ENCODE measurements at places on chromosomes 12 and 14.

DNA sequence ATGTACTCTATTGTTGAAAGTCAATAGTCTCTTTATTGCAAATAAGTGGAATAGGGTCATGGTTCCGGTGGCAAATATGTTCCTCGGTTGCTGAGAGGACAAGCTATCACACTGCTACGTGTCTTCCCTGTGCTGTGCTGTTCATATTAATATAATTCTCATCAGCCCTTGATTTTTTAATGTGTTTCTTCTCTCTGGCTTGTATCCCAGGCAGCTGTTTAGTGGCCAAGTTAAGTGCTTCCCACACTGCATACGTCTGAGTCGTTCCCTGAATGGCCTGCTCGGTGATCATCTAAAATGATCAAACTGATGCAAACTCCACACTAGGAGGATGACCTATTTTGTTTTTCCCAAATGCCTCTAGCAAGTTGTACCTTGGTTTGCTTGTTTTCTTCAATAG is 186.4 kb downstream of the ANO6 start:
- peak; percentile 70 for DNase-seq

GRCh38 chr12:54294953-54295566 is 5.8 kb downstream of the NFE2 start:
- no peak for DNase-seq

GRCh38 chr12:32265951-32266350 is 133.4 kb upstream of the FGD4 start:
- DNase-seq: no peak

- no peak for DNase-seq
Measured at GRCh38 chr12:114397978-114398881, 7.7 kb downstream of the TBX5 start.

DNA sequence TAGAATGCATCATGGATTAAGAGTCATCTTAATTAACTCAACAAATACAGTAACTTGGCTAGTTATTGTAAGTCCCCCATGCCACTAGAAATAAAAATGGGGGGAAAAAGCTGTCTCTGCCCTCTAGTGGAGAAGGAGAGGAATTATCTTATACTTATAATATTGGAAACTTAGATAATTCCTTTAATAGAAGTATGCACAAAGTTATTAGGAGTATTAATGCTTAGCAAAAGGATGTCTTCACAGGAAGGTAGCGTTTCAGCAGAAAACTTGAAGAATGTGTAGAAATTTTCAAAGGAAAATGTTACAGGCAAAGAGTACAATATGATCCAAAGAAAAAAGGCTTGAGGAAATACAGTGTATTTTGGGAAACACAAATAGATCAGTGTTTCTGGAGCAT is 19.8 kb downstream of the OR5AU1 start:
- no peak for DNase-seq

- no peak for DNase-seq
Measured at GRCh38 chr14:75577090-75577489, 1.3 kb upstream of the FLVCR2 start.

- no peak for DNase-seq
Measured at GRCh38 chr14:23097786-23098185, 2.5 kb downstream of the C14orf119 start.

GRCh38 chr12:121926874-121927706 is 8.7 kb downstream of the CFAP251 start:
- no peak for DNase-seq

DNA sequence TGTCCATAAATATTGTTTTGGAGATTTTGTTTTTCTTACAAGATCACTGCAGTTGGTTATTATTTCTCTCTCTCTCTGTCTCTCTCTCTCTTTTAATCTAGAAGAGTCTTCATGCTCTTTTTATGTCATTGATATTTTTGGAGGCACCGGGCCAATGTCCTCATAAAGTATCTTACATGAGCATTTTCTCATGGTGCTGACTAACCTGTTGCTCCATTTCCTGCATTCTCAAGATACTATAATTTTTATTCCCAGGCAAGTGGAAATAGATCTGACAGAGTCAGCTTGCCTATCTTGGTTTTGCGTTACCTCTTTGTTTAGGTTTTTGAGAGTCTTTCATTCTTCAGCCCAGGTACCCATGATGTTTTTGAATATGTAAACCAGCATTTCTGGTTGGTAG is 938.8 kb upstream of the FBXO33 start:
- DNase-seq: no peak

DNA sequence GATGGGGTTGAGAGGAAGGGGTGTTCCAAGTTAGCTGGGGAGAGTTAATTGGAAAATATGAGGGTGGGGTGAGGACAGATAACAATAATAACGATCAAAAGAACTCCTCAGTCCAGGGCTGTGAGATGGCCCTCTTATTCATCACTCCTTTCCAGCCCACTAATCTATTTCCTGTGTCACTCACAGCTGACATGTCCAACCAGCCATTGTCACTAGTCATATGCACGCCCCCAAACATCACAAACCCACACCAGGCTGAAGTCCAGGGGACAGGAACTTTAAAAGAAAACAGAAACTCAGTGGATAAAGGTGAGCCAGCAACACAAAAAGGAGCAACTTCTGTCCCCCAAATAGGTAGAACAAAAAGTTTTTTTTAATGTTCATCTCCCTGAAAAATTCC is 911 bp downstream of the CALCOCO1 start:
- DNase-seq: no peak

DNA sequence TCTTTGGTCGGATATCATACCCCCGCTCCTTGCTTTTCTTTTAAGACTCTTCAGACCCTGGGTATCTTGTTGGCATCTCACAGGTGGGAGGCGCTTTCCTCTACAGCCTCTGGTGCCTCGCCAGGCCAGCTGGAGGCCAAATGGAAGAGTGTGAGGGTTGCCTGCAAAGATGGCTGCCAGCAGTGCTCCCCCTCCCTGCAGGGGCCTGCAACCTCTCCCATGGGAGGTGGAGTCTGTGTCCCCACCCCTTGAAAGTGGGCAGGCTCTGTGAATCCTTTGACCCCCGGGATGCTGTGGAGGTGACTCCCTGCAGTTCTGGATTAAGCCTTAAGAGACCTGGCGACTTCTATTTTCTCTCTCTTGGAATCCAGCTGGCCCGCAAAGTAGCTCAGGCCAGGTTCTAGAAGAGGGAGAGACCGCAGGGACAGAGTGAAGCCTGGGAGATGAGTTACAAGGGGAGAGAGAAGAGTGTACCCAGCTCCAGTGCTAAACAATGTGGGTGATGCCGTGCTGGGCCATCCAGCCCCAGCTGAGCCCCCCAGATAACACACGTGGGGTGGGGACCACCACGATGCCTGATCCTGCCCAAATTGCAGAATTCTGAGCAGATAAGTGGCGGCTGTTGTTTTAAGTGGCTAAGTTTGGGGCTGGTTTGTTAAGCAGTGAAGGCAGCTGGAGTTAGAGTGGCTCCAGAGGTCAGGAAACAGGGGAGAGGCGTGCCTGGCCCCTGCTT is 37.9 kb upstream of the NCOR2 start:
- DNase-seq: no peak

DNA sequence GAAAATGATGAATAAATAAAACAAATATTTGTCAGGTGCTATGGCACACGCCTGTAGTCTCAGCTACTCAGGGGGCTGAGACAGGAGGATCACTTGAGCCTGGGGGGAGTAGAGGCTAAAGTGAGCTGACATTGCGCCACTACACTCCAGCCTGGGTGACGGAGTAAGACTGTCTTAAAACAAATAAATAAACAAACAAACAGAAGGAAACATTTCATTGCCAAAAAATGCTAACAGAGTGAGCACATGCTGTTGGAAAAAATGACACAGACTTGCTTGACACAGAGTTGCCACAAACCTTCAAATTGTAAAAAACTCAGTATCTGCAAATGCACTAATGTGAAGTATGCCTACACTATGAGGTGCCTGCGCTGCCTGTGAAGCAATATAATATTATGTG is 50.8 kb upstream of the AP4S1 start:
- no peak for DNase-seq

- no peak for DNase-seq
Measured at GRCh38 chr14:85074955-85075354, 455.0 kb upstream of the FLRT2 start.

- DNase-seq: no peak
Measured at GRCh38 chr14:22549981-22550673, 38.9 kb downstream of the DAD1 start.

DNA sequence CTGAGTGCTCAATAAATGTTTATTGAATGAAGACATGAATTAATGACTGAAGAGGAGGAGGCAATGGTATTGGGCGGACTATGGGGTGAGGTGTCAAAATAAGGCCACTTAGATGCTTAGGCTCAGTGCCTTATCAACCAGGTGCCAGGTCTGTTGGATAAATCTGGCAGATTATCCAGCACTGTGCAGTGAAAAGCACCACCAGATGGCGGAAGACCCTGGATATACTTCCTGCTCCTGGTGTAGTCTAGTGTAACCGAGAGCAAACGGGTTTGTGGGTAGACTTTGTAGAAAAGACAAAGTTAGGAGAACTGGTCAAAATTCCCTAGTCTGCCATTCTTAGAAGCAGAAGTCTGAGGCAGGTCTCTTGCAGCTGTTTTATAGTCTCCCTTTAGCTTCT is 306.3 kb downstream of the ATP23 start:
- DNase-seq: no peak

DNA sequence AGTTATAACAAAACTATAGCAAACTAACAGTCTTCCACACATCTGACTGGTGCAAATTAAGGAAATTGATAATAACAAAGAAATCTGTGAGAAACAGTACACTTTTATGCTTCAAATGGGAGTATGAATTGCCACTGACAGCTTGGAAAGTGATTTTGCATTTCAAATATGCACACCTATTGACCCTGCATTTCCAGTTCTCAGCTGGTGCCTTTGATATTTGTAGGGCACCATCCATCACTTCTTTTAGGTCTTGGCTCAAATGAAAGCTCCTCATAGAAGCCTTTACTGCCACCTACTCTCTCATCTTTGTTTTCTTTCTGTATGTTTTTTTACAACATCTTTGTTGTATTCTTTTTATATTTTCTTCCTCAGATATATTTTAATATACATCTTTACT is 125.1 kb downstream of the ST8SIA1 start:
- DNase-seq: no peak

GRCh38 chr14:92785667-92786426 is 8.3 kb upstream of the GOLGA5 start:
- no peak for DNase-seq

- DNase-seq: no peak
Measured at GRCh38 chr12:65313719-65314317, 35.3 kb downstream of the MSRB3 start.

DNA sequence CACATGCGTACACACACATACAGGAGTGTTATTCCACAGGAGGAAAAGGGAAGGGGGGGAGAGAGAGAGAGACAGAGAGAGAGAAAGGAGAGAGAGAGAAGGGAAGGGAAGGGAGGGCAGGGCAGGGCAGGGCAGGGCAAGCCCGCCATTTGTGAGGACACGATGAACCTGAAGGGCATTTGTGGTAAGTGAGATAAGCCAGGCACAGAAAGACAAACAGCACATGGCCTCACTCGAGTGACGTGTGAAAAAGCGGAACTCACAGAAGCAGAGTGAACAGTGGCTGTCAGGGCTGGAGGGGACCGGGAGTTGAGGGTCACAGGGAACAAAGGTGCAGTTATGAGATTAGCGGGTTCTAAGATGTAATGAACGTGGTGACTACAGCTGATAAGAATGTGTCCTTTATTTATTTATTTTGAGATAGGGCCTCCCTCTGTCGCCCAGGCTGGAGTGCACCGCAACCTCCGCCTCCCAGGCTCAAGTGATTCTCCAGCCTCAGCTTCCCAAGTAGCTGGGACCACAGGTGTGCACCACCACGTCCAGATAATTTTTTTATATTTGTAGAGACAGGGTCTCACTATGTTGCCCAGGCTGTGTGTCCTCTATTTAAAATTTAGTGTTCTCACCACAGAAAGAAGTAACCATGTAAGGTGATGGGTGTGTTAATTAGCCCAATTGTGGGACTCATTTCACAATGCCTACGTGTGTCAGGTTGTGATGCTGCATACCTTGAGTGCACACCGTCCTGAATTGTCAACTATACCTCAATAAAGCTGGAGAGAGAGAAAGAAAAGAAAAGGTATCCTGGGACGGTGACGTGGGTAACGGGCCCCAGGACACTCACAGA is 18.7 kb upstream of the FBRSL1 start:
- DNase-seq: no peak

DNA sequence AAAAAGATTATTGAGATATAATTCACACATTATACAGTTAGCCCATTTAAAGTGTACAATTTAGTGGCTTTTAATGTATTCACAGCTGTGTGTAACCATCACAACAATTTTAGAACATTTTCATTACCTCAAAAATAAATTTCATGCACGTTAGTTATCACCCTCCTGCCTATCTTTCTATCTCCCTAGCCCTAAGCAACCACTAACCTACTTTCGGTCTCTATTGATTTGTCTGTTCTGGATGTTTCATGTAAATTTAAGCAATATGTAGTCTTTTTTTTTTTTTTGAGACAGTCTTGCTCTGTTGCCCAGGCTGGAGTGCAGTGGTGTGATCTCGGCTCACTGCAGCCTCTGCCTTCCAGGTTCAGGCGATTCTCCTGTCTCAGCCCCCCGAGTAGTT is 439.4 kb downstream of the PCNX1 start:
- DNase-seq: no peak

DNA sequence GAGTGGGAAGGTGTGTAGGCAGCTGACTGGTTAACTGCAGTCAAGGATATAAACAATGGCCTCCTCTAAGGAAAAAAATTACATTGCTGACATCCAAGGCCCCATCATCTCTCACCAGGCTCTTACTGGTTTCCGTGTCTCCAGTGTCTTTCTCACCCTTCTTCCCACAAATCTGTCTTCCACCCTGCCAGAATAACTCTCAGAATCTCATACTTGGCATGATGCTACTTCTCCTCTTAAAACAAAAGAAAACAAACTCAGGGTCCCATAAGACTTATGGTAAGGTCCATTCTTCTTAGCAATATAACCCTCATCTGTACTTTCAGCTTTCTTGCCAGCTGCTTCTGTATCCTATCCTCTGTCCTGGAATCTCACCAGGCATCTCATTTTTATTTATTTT is 68.9 kb downstream of the SUSD6 start:
- no peak for DNase-seq

GRCh38 chr12:96045566-96045965 is 10.2 kb upstream of the LTA4H start:
- DNase-seq: no peak

GRCh38 chr14:99548871-99549515 is 55.0 kb downstream of the CCDC85C start:
- no peak for DNase-seq

DNA sequence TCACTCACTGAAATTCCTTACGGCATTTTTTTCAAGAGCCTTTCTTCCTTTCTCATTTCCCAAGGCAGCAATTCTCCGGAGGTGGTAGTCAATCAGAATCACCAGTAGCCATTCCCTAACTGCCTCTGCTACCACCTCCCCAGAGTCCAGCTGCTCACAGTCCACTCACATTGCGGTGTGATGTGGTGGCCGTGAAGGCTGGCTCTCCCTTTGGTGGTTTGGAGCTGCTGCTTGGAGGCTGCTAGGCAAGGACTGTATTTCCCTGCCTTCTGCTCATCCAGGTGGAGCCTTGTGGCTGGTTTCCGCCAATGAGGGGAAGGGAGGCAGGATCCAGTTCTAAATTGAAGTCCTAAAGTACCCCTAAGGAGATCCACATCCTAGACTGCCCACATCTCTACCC is 222.0 kb downstream of the ANO2 start:
- no peak for DNase-seq
